ENCODE measurements at places on chromosomes 3 and 15.

DNA sequence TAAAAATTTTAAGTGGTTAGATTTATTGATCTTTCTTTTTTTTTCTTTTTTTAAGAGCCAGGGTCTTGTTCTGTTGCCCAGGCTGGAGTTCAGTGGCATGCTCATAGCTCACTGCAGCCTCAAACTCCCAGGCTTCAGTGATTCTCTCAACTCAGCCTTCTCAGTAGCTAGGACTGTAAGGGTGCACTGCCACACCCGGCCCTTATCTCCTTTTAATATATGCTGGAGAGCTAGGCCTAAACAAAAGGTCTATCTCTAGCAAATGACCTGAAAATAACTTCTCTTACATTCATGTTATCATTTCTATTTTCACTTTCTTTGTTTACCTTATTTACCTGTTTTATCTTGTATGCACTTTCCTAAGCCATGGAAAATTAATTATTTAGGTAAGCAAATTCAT, 35.2 kb upstream of the MELTF start:
- no peak for DNase-seq

DNA sequence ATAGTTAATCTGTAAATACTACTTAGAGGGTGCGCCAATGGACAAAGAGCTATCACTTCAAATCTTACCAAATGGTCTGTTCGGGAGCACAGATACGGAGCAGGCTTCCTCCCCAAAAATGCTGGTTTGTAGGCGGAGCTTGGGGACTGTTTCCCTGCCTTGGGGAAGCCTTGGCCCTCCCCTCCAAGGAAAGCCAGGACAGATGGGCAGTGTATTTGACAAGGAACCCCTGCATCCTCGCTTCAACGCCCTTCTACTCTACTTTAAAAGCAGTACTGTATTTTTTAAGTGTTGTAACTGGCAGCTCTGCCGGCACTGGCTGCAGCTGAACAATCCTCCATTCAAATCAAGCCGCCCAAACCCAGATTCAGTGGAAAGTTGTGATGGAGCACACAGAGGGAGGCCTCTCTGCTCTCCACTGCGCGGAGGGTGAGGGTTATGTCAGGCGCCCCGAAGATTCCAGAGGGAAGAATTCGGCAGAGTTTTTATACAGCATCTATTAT, 83.1 kb upstream of the FNDC3B start:
- DNase-seq: no peak

- DNase-seq: no peak
These were observed 83.0 kb downstream of the OTOL1 start for GRCh38 chr3:161579395-161580126.

DNA sequence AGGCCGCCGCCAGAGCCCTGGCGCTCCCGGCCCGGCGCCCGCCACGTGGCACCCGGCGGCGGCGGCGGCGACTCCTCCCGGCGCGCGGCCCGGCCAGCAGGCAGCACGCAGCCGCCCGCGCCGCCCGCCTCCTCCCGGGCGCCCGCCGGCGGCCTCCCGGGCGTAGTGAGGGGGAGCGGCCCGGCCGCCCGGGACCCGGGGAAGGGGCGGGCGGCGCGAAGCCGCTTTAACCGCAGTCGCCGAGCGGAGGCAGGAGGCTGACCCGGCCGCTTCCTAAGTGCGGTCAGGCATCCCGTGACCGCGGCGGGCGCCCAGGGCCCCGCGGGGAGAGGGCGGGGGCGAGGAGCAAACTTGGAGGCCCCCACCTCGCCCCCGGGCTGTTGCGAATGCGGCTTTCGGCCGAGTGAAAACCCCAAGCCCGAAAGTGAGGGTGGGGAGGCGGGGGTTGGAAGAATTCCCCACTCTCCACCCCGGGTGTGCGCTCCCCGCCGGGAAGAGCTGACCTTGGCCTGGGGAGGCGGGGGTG, 1.7 kb upstream of the HES1 start:
- peak; percentile 68 for DNase-seq

GRCh38 chr15:64503197-64503596, 42.8 kb downstream of the ZNF609 start:
- no peak for DNase-seq

- no peak for DNase-seq
These were observed 2.7 kb downstream of the P3H2 start for GRCh38 chr3:190117981-190118380.

- DNase-seq: no peak
These were observed 48.9 kb downstream of the GRK7 start for GRCh38 chr3:141812084-141812483.

GRCh38 chr3:112769286-112769978, 77.2 kb downstream of the CD200R1L start:
- no peak for DNase-seq

GRCh38 chr15:81286621-81287121, 37.3 kb downstream of the STARD5 start:
- DNase-seq: no peak

DNA sequence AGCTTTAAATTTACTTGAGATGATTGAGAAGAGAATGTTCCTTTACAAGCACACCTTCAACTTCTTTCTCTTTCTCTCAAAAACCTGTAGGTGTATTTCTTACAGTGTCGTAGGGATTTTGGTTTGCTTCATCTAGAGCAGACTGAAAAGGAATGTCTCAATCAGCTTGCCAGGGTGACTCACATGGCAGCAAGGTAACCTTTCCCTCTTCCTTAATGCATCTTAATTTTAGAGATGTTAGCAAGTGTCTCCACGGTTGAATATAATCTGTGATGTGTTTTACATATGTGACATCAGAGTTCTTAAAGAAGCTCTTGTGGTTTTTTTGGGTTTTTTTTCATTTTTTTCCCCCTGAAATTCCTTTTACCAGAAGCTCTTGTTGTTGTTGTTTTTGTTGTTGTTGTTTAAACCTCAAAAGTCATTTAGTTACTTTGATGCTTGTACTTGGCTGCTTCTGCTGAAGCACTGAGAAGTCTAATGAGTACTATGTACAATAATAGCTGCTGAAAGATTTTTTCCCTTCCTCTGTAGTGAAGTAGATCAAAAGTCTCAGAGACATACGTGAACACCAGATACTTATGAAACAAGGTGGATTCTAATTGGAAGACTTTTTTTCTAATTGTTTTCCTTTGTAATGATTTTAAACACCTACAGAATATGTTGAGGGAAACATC, 83.1 kb downstream of the RETNLB start:
- DNase-seq: no peak

DNA sequence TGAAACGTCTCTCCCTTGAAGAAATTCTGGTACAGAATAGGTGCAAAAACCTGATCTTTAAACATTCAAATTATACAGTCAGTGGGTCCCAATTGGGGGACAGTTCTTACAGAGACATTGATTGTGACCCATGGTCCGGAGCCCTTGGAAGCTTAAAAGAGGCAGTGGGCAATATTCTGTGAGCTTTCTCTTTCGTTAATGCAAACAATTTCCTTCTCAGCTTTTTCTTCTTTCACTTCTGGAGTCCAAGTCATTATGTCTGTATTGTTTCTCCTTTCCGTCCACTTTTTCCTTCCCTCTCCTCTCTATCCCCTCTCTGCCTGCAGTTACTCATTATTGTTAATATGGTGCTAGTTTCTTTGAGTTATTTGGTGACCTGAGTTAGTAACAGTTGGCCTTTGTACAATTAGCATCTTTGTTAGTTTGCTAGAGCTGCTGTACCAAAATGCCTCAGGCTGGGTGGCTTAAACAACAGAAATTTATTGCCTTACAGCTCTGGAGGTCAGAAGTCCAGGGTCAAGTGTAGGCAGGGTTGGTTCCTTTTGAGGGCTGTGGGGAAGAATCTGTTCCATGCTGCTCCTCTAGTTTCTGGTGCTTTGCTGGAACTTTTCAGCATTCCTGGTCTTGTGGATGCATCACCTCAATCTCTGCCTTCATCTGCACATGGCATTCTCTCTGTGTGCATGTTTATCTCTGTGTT, 102.6 kb downstream of the GMPS start:
- DNase-seq: no peak

- no peak for DNase-seq
These were observed 611 bp upstream of the FANCI start for GRCh38 chr15:89243046-89243690.

GRCh38 chr3:52537165-52537620, 788 bp downstream of the UQCC5 start:
- no peak for DNase-seq

- no peak for DNase-seq
These were observed 13.9 kb downstream of the AADAC start for GRCh38 chr3:151827816-151828215.

GRCh38 chr3:140630866-140631265, 47.0 kb upstream of the TRIM42 start:
- DNase-seq: no peak

- no peak for DNase-seq
These were observed 375.3 kb downstream of the LPP start for GRCh38 chr3:188529228-188529627.

DNA sequence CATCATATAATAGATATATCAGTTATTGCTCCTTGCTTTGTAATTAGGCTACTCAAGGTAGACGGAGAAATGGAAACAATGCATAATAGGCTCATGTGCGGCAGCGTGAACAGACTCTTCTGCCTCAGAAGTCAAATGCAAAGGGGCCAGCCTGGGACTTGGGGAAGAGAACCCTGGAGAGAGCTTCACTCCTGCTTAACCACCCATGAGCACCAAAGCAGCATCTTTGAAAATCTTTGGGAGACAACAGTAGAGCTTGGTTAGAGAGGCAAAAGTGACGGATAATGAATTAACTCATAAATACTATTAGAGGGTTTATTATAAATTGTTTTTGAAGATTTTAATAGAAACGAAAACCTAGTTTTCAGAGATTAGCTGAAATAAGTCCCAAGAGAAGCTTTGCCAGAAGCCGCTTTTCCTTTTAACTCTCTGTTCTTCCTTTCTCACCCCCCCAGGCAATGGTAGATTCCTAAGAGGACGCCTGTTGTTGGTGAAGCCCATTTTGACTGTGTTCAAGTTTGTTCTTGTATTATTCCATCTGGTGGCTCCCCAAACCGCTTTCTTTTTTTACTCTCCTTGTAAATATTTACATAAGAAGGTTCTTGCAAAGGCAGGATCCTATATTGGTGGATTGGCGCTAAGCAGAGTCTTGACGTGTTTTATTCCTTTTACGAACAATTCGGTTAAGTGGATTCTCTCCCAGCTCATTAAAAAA, 196.0 kb upstream of the TPRG1 start:
- no peak for DNase-seq

DNA sequence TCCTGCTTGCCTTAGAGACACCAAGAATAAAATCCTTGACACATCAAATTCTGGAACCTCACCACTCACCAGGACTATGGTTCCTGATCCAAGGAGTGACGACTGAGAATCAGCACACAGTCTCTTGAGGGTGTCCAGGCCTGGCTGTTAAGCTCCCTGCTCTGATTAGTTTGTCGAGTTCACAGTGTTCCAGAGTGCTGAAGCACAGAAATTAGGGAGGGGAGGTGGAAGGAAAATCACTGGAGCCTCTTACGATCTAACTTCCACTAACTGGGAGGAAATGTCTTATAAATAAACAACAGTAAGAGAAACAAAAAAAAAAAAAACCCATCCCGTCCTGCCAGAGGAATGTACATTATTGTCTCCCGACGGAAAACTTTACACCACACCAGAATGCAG, 330.2 kb downstream of the TIGIT start:
- no peak for DNase-seq

- no peak for DNase-seq
These were observed 249.5 kb upstream of the ARL6 start for GRCh38 chr3:97515076-97515475.

DNA sequence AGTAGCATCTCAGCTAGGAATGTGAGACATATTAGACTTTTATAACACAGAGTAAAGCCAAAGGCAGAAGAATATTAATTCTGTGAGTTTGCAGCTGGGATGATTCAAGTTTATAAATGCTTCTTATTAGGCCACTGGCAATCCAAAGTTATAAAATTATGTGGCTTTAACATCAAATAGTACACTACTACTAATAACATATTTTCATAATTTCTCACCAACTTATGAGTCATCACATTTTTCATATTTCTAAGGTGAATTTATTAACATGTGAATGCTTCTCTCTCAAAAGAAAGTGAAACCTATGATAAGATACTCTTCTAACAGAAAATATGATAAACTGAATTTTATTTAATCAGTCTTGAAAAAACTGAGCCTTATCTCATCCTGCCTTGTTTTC, 1348.2 kb upstream of the ALCAM start:
- no peak for DNase-seq

DNA sequence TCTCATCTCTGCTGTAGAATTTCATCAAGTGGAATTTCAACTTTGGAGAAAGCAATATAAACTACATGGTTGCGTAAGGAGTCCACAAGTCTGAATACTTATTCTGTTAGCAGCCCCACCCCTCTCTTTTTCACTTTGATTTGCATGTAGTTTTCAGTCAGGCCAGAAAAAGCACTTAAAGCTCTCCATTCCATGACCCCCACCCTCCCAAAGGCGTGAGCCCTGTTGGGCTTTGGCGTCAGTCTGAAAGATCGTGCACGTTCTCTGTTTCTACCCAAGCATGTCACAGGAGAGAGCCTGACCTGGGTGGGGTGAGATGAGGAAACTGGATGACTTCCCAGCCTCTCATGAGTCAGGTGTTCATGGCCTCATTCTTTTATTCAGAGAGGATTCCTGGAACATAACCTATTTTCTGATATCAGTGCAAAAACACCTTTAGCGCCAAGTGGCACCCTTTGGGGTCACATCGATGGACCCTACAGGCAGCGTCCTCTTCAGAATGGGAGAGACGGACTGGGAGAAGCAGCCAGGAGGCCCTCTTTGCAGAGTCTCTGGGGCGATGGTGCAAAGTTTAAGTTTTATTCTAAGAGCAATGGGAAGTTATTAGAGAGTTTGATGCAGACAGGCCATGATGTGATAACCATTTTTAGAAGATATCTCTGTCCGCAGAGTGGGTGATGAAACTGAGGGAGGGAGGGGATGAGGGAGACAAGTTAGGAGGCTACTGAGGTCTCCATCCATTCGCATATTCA, 55.8 kb downstream of the LSM3 start:
- no peak for DNase-seq

GRCh38 chr15:101162701-101163483, 89.0 kb downstream of the CHSY1 start:
- no peak for DNase-seq

DNA sequence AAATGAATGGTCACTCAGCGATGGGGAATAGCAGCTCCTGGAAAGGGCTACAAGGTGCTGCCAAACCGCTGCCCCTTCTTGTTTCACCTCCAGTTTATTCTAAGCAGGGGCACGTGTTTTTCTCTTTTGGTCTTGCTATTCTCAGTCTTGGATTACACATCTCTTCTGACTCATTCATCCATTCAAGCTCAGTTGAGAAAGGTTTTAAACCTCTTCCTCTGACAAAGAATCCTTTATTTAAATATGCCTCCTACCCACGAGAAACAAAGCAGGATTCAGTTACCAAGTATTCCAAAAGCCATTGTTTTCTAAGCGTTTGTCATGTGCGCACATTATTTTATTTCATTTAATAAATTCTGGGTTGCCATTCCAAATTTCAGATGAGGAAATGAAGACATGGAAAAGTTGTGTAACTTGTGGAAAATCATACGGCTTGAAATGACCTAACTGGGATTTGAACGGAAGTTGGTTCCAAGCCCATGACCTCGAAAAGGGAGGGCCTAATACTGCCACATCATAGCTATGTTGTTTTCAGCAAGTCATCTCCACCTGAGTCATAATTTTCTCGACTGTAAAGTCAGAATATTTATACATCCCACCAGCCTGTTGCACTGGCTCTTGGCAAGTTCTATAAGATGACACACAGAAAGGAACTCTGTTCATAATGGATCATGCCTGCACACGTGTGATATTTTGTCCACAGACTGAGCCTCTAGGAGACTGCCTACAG, 292.0 kb upstream of the SLCO3A1 start:
- DNase-seq: no peak

Measured in stimulated activated naive CD8-positive, alpha-beta T cell treated with anti-CD3 and anti-CD28 coated beads, Interleukin-15, Interleukin-2, amounts not matched to agents 100 U/mL and 50 U/mL, for 24 hours (primary cell).